Effector memory CD4-positive, alpha-beta T cell (primary cell): ENCODE measurements at places on chromosomes 12 and 14.

DNA sequence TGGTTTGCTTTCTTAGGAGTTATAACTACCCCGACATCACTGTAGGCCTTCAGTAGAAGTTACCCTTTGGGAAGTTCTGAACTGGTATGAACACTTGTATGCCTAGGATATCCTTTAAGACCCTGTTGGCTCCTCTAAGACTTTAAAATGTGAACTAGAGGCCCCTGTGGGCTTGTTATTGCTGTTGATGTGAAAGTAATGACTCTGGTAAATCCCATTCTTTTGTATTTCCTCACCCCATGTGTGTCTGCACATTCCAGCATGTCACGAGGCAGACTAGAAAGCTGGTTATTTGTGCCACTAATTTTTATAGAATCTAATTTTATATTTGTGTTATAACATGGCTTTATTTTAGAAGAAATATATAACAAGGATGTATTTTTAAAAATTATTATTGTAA, 48.9 kb downstream of the SERPINA10 start:
- DNase-seq: no peak
- H3K4me1 ChIP-seq: no peaks in the 10 kb centered on the region
- H3K36me3 ChIP-seq: no peaks in the 10 kb centered on the region

- H3K27ac ChIP-seq: no peak overlapping the region
- no peak for DNase-seq
- H3K4me3 ChIP-seq: no peak overlapping the region
- H3K36me3 ChIP-seq: no peaks in the 10 kb centered on the region
- no peaks in the 10 kb centered on the region for H3K27me3 ChIP-seq
- H3K4me1 ChIP-seq: no peaks in the 10 kb centered on the region
Measured at GRCh38 chr12:95096852-95097251, 23.4 kb upstream of the NR2C1 start.

DNA sequence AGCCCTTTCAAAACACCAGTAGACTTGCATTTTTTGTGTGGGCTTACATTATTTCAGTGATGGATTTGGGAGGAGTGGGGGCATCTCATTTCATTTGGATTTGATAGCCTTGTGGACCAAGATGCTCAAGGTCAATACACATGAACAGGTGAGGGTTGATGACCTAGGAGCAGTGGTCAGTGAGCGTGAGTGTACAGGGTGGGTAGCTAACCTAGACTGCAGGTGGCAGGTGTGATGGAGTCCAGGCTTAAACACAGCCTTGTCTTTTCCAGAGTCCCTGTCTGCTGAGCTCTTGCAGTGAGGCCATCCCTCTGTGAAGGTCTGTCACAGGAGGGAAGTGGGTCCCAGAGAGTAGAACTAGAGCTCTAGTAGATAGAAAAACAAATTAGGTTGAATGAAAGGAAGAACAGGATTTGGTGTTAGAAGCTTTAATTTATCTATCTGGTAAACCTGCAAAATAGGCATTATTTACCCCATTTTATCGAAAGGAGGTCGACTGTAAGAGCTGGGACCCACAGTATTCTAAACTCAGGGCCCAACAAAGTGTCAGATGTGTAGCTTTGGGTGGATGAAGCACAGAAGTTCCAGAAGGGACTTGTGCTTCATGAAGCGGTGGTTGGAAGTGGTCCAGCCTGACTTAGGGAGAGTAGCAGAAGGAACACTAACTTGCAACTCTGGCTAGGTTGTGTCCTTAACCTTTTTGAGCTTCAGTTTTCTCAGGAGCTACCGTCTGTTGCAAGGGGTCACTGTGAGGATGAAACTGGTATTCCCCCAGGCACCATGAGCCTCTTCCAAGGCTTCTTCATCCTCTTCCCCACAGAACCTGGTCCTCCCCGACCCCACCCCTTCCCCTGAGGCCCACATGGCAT, 18.2 kb downstream of the RPS6KL1 start:
- no peaks in the 10 kb centered on the region for H3K27me3 ChIP-seq
- H3K4me3 ChIP-seq: no peak overlapping the region
- no peaks in the 10 kb centered on the region for H3K4me1 ChIP-seq
- no peak overlapping the region for H3K27ac ChIP-seq
- peaks cover 48% of the 10 kb centered on the region for H3K36me3 ChIP-seq

- no peaks in the 10 kb centered on the region for H3K36me3 ChIP-seq
- DNase-seq: no peak
- H3K4me1 ChIP-seq: no peaks in the 10 kb centered on the region
- no peaks in the 10 kb centered on the region for H3K27me3 ChIP-seq
- no peak overlapping the region for H3K4me3 ChIP-seq
- no peak overlapping the region for H3K27ac ChIP-seq
Measured at GRCh38 chr14:32050878-32051277, 26.2 kb upstream of the ARHGAP5 start.

DNA sequence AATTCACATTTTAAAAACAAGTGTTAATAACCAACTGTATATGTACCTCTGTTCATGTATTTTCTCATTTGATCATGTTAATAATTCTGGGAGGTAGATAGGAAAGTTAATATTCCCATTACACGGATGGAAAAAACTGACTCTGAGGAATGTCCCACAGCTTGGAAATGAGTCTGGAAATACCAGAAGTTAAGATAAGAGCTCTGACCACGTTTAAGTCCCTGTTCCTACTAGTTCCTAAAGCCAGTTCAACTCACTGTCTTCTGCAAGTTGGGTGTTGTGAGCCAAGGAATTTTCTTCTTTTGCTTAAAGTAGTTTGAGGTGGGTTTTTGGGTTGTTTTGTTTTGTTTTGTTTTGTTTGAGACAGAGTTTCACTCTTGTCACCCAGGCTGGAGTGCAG, 104.5 kb downstream of the TMEM30B start:
- no peak overlapping the region for H3K27ac ChIP-seq
- no peak for DNase-seq
- H3K4me1 ChIP-seq: no peaks in the 10 kb centered on the region
